ENCODE measurements at places on chromosomes 4 and X.

- no peak for DNase-seq
Measured at GRCh38 chr4:52548818-52549570, 110.1 kb downstream of the USP46 start.

- no peak for DNase-seq
Measured at GRCh38 chrX:110251961-110252360, 65.9 kb downstream of the AMMECR1 start.

- no peak for DNase-seq
Measured at GRCh38 chr4:135281230-135281629, 1079.6 kb upstream of the PABPC4L start.

- DNase-seq = no peak
Measured at GRCh38 chr4:132001542-132001941, 1147.6 kb upstream of the PCDH10 start.

- DNase-seq = no peak
Measured at GRCh38 chrX:25025615-25026014, 9.8 kb upstream of the ARX start.

DNA sequence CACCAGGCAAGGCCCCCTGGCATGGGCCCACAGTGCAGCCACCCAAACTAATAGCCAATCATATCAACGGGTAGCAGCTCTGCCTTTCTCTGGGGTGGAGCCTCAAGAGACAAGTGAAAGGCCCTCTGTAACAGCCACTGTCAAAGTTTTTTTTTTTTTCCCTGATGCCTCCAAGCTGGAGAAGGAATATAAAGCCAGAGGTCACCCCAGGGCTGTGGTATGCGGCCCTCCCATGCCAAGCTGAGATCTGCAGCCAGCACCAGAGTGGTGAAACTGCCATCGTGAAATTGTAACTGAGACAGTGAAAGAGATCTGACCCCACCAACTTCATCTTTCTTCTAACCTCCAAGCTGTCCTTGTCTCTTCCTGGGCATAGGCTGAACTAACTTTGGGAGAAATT, 407.0 kb downstream of the KLHL4 start:
- no peak for DNase-seq

- DNase-seq = no peak
Measured at GRCh38 chr4:11710453-11711093, 281.9 kb upstream of the HS3ST1 start.

DNA sequence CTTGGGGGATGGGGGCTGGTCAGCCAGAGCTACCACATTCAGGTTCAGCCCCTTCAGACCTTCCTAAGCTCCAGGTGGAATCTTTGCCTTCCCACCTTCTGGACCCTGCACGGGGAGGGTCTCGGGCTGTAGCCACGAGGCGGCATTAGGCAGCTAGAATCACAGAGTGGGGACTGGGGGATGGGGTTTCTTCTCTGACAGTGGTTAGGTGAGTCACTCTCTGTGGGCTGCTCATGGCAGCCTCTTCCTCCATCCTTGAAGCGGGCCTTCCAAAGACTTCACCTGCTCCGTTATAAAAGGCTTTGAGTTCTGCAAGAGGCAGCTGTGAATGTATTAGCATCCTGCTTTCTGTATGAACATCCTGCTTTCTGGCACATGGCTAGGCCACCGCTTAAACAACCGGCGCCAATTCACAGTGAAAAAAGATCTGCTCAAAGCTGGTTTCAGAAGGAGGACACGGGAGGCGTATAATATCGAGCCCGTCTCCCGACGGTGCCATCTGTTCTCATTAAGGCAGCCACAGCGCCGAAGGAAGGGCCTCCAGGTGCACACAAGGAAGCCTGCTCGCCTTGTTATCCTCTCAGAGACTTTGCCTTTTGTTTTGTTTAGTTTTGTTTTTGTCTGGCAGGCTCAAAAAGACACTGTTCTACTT, 74.3 kb upstream of the IGFBP7 start:
- DNase-seq = no peak
